Fibroblast of skin of right quadriceps (primary cell): ENCODE measurements at places on chromosomes 3 and 15.

- peak; percentile 13 for DNase-seq
Measured at GRCh38 chr3:41900265-41900664, 61.6 kb downstream of the ULK4 start.

DNA sequence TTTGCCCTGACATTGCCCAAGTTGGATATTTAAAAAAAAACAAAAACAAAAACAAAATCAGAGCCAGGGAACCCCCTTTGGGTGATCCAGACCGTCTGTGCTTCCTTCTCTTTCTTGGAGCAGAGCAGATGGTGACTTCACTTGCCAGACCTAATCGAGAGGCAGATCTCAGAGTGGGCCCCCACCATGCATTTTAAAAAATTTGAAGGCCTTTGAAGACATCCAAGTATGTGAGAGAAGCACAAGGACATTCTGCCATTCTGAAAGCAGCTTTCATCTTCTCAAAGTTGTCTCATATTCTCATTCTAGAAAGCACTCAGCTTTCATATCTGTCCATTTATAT is 93.3 kb downstream of the SV2B start:
- DNase-seq = no peak

DNA sequence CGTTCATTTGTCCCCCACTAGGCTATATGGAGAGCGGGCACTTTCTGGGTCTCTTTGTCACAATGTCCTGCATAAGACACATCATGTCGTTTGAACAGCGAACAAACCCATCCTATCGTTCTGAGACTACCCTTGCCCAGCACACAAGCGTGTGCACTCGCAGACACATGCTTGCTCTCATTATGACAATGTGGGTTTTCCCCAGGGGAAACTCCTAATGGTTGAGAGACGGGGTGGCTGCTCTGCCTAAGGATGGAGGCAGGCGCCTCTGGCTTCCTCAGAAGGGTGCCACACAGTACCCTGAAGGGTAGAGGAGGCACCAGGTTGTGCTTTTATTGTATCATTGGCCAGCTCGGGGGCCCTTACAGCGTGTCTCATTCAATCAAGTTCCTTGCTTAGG is 51.0 kb upstream of the MYZAP start:
- DNase-seq = no peak

DNA sequence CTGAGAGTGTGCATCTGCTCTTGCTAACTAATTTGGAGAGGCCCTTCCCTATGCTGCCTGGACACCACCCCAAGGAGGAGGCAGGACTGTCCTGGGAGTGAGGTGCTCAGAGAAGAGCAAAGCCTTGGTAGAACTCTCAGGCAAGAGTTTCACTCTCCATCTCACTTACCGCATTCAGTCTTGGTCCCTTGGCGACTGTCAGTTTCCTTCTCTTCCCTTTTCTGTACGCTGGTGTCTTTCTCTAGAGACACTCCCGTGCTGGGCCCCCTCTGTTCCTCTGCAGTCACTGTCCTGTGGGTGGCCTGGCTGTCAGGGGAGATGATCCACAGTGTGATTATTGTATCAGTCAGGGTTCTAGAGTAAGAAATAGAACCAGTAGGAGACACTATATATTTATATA is 44.0 kb downstream of the IDH2 start:
- DNase-seq = no peak

GRCh38 chr15:29196290-29196689 is 73.3 kb downstream of the NSMCE3 start:
- no peak for DNase-seq

- no peak for DNase-seq
Measured at GRCh38 chr15:76160426-76161152, 100.8 kb downstream of the TMEM266 start.

DNA sequence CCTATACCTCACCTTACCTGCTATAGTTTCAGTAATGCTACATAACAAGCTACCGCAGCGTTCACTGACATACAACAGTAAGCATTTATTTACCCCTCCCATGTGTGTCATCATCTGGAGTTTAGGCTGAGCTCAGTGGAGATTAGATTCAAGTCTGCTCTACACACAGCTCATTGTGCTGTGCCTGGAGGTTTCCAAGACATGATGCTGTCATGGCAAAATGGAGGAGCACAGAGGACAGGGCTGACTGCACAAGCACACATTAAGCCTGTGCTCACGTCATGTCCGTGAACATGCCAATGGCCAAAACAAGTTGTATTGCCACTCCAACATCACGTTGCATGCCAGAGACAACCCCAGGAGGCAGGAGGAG is 333.8 kb upstream of the TRIM42 start:
- no peak for DNase-seq

DNA sequence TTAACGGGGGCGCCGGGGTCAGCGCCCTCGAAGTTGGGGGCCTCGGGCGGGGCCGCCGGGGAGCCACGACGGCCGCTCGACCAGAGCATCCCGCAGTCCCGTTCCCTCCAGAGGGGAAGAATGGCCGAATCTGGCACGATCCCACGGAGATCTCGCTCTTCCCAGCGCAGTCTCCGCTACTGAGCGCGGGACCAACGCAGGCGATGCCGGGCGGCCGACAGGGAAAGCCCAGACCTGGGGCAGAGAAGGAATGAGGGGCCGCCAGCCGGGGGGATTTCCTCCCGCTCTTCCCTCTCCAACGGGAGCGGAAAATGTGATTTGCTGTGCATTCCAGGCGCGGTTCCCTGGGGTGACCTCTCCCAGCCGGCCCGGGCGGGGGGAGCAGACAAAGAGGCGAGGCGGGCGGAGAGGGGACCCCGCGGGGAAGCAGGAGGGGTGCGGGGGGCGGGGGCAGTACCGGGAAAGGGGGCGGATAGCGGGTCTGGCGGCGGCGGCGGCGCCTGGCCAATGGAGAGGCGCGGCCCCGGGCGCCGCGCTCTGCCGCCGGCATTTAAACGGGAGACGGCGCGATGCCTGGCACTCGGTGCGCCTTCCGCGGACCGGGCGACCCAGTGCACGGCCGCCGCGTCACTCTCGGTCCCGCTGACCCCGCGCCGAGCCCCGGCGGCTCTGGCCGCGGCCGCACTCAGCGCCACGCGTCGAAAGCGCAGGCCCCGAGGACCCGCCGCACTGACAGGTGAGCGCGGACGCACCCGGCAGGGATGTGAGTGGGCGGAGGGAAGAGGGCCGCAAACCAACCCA is at the start of gene GREM1:
Gene GREM1 (plus strand): TSS at position 579 of the 801 bp plus-strand sequence. CDS start 12,687 bp downstream, outside the sequence.
- peak; percentile 87 for DNase-seq

- DNase-seq = no peak
Measured at GRCh38 chr3:101224739-101225138, 95.6 kb downstream of the IMPG2 start.

GRCh38 chr15:40843885-40844695 is at the start of gene SPINT1:
Gene SPINT1 (plus strand): TSS chr15:40844048. CDS start chr15:40844555, 507 bp downstream.
- DNase-seq = no peak

DNA sequence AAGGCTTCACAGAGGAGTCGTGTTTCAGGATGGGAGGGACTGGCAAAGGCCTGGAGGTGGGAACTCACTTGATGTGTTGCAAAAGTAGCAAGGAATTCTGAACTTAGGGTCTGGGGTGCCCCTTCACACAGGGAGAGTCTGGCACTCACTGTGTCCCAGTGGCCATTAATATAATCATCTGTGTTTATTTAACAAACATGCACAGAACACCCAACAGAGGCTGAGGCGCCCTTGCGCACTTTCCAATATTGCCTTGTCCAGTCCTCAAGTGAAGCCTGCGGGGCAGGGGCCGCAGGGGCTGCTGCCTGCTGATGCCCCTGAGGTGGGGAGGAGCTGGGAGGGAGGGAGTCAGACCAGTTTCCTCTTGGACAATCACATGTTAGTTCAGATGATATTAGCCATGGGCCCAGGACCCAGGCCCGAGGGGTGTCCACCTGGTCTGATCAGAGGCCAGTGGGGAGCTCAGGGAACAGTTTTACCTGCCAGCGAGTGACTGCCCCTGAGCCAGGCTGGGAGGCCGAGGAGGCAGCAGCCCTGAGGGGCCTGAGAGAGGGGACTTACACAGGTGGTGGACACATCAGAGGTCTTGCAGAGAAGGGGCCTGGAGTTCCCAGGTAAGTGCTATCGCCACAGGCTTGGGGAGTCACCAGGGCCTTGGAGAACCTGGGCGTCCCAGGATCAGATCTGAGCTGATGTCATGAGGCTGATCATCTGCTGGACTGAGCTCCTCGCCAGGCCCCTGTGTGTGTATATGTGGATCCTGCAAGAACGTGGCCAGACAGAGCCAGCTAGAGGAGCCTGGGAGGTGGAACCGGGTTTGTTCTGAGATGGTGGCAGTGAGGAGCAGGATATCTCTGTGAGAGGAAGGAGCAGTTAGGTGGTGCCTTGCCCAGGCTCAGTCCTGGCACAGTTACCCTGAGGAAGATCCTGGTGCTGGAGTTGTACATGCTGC is 13.8 kb upstream of the TXNRD3 start:
- no peak for DNase-seq

- DNase-seq = no peak
Measured at GRCh38 chr3:103085465-103085864, 650.6 kb downstream of the ZPLD1 start.

GRCh38 chr3:129943020-129943419 is 31.5 kb upstream of the TRH start:
- no peak for DNase-seq

- peak; percentile 23 for DNase-seq
Measured at GRCh38 chr15:26970712-26971210, at the start of gene GABRG3. Gene GABRG3 (plus strand): TSS chr15:26971181.

- no peak for DNase-seq
Measured at GRCh38 chr15:71393383-71393782, 278.1 kb downstream of the THSD4 start.

DNA sequence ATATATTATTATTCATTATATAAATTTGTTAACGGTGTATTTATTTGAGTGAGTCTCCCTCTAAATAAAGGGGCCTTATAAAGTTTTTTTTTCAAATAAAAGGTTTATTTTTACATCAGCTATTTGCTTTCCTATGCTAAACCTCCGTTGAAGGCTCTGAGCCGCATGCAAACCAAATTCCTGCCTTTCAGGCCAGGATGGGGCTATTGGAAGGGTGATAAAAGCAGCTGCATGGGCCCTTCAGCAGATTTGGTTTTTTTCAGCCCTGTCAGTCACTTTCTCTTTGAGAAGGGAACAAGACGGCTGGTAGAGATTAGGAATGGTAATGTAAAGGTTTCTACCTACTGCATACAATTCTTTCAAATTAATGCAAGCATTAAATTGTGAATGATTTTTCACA is 244.2 kb downstream of the WNT5A start:
- no peak for DNase-seq
